ENCODE measurements at places on chromosomes 11 and 22. TPM values are rescaled to one million over a fixed set of nuclear protein-coding genes. Genes with fewer than 3 reads are reported as not detected.

The USP2 gene
- polyA plus RNA-seq, result 8.7 TPM

The TTC9C gene
- 38.0 TPM for polyA plus RNA-seq

DNA sequence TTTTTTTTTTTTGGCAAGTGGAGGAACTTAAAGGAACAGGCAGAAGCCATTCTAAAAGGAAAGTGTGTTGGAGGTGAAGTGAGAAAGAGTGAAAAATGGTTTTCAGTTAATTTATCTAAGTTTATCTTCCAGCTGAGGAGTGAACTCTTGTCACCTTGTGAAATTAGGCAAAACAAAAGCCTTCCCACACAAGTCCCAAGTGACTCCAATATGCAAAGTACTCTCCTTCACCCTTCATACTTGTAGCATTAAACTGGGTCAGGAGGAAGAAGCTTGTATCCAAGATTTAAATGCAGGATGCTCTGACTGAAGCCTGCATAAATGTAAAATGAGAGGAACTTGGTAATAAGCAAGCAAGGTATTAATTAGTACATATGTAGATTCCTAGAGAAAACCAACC lies 796.8 kb downstream of the DLG2 start:
- no peak for DNase-seq

DNA sequence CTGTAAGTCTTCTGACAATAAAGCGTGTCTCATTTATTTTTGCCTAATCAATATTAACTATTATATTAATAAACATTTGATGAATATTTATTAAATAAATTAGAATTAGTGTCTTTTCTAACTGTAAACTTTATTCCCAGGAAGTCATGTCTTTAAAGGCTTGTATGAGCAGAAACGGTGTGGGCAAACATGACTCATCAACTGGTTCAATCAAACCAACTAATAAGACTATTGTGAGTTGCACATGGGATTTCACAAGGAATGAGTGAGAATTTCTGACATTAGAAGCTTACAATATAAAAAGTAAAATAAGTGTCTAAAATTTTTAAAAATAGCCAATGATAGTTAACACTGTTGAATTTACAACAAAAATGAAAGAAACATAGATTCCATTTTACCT lies 259.2 kb upstream of the CTSC start:
- DNase-seq, result no peak

GRCh38 chr11:118883004-118883367 lies 706 bp upstream of the CXCR5 start:
- DNase-seq, result no peak

DNA sequence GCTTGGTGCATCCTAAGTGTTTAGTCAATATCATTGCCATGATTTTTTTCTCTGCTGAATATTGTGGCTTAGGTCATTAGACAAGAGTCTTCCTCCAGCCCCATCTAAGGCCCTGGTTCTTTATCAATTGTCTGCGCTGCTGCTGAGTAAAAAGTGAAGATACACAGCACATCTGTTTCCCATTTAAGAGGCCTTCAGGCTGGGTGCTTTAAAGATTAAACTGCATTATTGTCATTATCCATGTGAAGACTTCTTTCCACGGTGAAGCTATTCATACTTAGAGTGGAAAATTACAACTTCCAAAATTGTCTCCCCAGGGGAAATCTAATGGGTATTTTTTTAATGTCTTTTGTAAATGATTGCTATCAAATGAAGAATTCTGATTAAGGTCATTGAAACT lies 719.8 kb upstream of the LRRC4C start:
- no peak for DNase-seq
